ENCODE measurements at places on chromosomes 12 and 14.

DNA sequence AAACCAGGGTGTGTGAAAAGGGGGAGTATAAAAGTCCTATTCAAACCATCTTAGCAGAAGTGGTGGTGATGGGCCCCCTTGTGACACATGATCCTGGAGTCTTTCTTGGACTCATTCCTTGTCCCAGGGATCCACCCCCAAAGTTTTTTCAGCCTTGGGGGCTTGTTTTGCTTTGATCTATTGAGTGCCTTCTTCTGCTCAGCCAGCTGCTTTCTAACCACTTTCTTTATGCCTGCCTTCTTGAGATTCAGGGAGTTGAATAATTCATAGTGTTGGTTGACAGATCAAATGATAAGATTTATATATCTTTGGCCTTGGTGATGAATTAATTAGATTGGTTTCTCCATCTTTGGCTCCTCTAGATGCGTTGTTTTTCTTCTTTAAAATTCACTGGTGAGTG is 926.7 kb downstream of the DIO2 start:
- no peak for DNase-seq

DNA sequence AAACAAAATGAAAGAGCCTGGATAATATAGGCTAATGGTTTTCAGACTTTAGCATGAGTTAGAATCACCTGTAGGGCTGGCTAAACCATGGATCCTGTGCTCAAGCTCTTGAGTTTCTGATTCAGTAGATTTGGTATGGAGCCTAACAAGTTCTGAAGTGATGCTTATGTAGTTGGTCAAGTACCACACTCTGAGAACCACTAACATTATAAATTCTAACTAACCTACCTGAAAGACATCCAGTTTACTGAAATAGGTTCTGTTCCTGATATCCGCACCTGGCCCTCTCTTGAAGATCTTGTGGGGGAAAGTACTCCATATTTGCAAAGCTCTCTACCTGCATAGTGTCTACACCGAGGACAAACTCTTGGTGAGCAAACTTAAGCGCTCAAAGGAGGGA is 59.4 kb upstream of the VSX2 start:
- no peak for DNase-seq

- no peak for DNase-seq
These were observed 278.1 kb upstream of the LMO3 start for GRCh38 chr12:16884056-16884455.

DNA sequence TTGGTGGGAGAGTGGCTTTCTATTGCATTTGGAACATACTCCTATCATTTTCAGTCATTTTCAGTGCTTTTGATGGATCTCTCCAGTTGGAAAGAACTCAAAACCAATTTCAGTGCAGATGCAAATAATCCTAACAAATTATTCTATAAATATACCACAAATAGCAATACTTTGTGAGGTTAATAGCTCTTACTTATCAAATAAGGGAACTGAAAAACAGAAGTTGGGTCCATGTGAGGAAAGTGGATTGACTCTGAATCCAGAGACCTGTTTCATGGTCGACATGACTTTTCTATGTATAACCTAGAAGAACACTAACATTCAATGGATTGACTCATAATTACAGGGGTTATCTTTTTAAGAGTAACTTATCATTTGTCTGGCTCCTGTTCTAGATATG is 248.6 kb downstream of the EGLN3 start:
- no peak for DNase-seq

DNA sequence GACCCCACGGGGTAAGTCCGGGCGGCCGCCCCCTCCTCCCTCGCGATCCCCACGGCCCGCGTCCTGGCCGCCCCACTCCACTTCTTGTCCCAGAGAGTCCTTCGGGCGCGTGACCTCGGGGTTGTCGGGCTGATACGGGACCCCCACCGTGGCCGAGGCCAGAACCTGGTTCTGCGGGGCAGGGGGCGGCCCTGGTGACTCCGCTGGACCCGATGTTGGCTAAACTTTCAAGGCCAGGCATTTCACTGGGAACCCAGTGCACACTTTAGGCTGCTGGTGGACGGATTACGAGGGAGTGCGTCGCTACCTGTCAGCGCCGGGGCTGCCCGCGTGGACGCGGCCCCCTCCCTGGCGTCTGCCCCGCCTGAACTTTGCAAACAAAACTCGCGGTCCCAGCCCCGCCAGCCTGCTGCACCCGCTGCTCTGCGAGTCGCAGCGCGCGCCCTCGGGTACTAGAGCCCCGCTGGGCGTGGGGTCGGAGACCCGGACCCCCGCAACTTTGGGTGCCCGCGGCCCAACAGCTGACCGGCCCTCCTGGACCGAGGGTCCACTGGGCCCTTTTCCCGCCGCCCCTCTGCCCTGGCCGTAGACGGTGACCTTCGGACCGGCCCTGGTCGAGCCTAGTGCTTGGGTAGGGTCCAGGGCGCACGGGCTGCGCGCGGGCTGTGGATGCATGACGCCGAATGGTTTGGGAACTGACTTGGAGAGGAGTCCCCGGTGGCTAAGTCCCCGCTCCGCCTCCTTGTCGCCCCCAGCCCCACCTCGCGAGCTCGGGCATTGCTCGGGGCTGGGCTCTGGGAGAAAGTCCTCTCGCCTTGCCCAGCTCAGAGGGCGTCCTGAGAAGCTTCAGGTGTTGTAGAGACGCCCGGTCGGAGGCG is 624 bp downstream of the RIN3 start:
- DNase-seq, result no peak

DNA sequence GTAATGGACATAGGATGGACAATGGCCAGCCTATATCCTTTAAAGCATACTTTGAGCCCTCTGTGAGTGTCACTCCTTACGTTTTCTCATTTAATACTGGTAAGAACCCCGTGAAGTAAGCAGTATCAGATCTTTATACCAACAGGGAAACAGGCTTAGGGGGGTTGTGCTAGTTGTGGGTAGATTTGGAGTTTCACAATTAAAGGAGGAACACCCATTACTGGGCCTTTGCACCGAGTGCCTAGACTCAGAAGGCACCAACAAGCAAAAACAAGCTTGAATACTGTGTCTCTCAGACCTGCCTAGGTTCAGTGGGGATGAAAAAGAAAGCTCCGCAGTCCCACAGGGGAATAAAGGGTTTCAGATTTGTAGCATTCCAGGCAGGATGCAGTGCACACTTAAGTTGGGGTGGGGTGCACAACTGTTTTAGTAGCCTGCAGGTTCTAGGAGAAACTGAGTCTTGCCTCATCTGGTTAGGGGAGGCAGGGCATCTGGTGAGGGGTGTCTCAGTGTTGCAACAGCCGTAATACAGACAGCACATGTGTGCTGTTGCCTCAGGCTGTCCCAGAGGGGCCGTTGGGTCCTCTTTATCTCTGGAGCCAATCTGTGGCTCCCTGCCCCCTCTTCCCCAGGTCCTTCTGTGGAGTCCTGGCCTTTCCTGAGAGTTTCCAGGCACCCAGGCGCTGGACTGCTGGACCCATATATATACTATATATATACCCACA is 51.2 kb downstream of the IRAK3 start:
- no peak for DNase-seq

- DNase-seq, result no peak
These were observed 62.7 kb downstream of the CAND1 start for GRCh38 chr12:67331828-67332227.

GRCh38 chr14:50875359-50876070 is 3.7 kb downstream of the ABHD12B start:
- peak; percentile 85 for DNase-seq

GRCh38 chr12:2616763-2617162 is 178.0 kb upstream of the FKBP4 start:
- no peak for DNase-seq

- peak; percentile 85 for DNase-seq
These were observed 815 bp downstream of the C1RL start for GRCh38 chr12:7108003-7108795.

- DNase-seq, result no peak
These were observed 270.8 kb upstream of the BTG1 start for GRCh38 chr12:92416385-92416812.

DNA sequence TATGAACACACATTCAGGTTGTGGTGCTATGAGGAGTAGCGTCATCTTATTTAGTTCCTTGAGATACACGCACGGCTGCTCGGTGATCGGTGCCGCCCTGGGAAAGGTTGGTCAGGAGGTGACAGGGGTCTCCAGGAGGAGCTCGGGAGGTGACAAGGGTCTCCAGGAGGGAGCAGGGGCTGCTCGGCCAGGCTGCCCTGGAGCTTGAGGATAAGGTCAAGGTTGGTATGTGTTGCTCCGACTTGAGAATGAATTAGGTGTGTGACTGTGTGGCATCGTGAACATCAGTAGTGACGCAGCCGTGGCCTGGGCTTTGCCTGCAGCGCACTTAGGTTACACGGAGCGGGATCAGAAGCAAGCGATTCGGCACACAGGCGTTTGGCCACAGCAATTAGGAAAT is 36.2 kb downstream of the CCDC92 start:
- DNase-seq, result no peak

GRCh38 chr12:79486154-79486553 is 204.6 kb downstream of the PAWR start:
- DNase-seq, result no peak

DNA sequence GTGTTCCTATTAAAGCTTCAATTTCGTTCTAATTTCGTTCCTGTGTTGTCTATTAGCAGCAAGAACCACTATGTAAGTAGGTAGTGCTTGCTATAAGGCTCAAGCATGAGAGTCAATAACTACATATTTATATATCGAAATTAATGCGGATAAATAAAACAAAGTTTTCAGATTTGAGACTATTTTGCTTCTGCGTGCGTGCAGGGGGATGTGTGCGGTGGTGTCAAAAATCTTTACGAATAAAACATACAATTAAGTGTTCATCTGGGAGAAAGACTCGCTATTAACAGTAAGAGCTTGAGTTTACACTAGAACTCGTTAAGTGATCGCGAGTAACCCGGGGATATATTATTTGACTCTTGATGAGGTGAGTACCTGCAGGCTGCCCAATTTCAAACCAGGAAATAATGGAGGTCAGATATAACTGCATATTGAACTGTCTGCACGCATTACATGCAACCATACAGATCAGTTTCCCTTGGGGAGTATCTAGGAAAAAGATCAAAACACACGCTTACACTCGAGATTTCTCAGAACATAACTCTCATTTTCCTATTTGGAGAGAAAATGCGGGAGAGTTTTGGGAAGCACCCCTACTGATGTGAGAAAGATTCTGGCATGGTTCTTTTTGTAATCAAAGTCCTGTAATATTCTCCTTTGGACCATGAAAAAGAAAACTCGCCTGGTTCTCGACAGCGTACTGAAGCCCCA is 813 bp downstream of the TWF1 start:
- no peak for DNase-seq

- DNase-seq, result no peak
These were observed 179.0 kb upstream of the IGF1 start for GRCh38 chr12:102659200-102659911.

DNA sequence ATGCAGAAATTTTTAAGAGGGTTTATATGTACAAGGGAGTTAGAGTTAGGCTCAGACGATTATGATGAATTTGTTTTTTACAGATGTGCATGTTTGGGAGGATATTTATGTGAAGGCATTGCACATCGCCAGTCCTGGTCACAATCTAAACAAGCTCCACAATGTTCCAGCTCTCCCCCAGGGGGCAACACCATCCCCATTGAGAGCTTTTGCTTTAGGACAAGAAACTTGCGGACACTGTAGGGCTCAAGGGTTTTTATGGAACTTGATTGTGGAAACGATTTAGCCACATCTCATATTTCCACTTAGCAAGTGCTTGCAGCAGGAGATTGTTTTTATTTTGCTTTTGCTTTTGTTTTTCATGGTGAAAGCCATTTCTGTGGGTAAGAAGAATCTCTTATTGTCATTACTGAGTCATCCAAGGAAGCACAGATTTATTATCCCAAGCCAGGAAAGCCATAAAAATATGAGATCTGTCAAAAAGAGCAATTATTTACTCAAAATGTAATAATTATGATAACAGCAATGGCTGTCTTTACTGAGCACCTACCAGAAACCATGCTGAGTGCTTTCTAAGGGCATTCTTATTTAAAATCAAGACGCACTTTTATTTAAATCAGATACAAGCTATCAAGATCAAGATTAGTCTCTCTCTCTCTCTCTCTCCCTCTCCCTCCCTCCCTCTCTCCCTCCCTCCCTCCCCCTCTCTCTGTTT is 276.7 kb upstream of the SRRM4 start:
- DNase-seq, result no peak

DNA sequence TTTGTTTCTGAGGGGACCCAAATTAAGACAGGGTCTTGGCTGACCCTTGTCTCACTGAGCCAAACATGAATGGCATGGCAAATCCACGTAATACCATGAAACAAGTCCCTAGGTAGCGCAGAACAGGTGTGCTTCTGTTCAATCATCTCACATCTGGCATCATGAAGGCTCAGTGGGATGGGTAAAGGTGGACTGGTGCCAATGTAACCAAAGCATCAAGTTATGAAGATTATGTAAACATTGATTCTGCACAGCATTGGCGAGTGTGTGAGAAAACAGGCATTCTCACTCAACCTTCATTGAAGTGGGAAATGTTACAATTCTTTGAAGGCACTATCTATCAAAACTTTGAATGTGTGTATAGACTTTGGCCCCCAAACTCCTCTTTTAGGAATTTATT is 41.9 kb downstream of the PTGER2 start:
- no peak for DNase-seq

DNA sequence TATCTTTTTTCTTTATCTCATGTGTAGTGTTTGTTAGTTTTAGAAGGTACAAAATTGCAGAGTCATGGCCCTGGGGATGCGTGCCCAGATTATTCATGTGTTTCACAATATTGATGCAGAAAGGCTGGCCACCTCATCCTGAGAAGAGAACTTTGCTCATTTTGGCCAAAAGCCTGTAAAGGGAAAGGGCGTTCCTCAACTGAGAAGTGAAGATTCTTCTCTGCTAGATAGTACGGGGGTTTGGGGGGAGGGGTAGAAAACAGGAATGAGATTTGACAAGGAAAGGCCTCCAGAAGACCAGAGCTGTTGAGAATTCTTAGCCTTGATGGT is 1.7 kb downstream of the MGST1 start:
- DNase-seq, result no peak

- no peak for DNase-seq
These were observed 22.0 kb downstream of the PYROXD1 start for GRCh38 chr12:21459474-21459873.

GRCh38 chr12:116060764-116061163 is 216.7 kb downstream of the MED13L start:
- DNase-seq, result peak; percentile 16

DNA sequence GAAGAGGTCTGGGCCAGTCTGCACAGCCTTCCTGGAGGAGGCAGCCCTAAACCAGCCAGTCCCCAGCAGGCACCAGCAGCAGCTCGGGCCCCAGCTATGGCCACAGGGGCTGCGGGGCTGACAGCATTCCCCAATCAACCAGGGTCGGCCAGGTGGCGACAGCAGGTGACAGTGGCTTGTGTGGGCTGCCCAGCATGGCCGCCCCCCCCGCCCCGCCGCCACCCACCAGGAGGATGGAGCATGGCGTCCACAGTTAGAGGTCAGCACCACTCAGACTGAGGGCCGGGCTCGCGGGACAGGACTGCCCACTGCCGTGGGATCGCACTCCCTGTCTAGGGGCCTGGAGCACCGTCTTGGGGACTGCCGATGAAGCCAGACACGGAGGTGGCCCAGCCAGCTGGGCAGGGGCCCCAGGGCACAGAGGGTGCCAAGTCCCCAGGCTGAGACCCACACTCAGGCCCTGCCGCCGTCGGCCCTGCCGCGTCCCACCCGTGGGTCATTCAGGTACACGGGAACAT is 15.0 kb downstream of the AKT1 start:
- no peak for DNase-seq

GRCh38 chr14:77761205-77761931 is 412 bp upstream of the SNW1 start:
- peak; percentile 10 for DNase-seq

- DNase-seq, result no peak
These were observed 29.3 kb downstream of the ACTR6 start for GRCh38 chr12:100229876-100230275.

GRCh38 chr12:50400104-50400637 is 514 bp upstream of the LARP4 start:
- no peak for DNase-seq

- no peak for DNase-seq
These were observed 49.9 kb downstream of the PPP4R4 start for GRCh38 chr14:94224040-94224439.

Data from activated CD4-positive, alpha-beta T cell treated with anti-CD3 and anti-CD28 coated beads, Interleukin-2, amount 10 ng/mL, durations not matched to agents 7 days and 5 days (primary cell).